ENCODE measurements at places on chromosomes 11 and 22.
A peak's percentile ranks its signal among the peaks of the same experiment; 100 is the strongest.

DNA sequence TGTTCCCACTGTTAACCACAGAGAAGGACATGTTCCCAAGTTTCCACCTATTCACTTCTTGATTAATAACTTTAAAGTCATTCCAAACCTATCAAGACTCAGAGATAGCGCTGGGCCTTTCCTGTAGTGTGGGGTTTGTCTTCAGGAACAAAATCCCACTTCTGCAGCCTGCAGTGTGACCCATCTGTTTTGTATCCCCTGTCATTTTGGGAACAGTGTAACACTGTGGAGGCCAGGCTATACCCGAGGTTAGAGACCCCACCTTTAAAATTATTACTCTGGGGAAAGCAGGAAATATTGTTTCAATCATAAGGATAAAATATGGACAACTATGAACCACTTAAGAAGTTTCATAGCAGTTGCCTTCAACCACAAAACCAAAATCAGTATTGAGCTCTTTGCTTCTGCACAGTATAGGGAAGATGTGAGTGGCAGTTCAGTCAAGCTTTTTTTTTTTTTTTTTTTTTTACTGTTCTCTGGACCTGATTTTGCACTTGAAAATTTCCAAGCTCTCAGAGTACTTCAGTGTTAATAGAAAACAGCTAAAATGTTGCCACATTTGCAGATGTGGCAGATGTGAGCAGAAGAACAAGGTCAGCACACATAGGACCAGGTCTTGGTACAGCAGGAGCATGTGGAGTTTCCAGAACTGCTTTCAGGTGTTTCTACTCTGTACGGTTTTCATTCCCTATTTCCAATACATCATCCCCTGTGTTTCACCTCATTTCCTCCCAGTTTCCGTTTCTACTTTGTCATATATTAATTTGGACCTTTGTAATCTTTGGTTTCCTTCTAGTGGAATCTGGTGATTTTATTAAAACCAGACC is 121.5 kb downstream of the MAML2 start:
- DNase-seq: no peak

- no peak for DNase-seq
These were observed 13.2 kb downstream of the CCND1 start for GRCh38 chr11:69654001-69654659.

- DNase-seq: no peak
These were observed 123.2 kb upstream of the SORL1-AS1 start for GRCh38 chr11:121575963-121576290.

DNA sequence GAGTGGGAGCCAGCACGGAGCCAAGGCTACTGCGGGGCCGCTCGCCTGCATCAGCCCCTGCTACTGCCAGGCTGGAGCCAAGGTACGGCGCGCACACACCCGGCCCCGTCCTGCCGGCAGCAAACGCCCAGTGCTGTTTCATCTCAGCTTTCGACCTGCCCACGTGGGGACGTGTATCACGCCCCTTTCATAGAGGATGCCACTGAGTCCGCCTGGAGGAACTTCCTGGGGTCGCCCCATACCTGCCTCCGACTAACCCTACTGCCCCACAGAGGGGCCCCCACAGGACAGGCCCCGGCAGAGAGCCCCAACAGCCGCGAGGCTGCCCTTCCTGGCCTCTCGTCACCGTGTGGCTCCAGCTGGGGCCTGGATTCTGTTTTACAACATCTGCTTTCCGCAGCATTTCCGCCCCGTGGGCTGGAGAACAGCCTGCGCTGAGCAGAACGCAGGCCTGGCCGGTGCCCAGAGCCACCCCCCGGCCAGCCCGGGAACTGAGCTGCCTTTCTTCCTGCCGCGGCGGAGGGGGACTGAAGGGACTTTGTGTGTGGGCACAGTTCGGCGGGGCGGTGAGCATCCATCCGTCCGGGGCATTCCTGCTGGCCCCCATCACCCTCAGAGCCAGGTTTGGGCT is 22.9 kb upstream of the ARHGAP8 start:
- DNase-seq: no peak

DNA sequence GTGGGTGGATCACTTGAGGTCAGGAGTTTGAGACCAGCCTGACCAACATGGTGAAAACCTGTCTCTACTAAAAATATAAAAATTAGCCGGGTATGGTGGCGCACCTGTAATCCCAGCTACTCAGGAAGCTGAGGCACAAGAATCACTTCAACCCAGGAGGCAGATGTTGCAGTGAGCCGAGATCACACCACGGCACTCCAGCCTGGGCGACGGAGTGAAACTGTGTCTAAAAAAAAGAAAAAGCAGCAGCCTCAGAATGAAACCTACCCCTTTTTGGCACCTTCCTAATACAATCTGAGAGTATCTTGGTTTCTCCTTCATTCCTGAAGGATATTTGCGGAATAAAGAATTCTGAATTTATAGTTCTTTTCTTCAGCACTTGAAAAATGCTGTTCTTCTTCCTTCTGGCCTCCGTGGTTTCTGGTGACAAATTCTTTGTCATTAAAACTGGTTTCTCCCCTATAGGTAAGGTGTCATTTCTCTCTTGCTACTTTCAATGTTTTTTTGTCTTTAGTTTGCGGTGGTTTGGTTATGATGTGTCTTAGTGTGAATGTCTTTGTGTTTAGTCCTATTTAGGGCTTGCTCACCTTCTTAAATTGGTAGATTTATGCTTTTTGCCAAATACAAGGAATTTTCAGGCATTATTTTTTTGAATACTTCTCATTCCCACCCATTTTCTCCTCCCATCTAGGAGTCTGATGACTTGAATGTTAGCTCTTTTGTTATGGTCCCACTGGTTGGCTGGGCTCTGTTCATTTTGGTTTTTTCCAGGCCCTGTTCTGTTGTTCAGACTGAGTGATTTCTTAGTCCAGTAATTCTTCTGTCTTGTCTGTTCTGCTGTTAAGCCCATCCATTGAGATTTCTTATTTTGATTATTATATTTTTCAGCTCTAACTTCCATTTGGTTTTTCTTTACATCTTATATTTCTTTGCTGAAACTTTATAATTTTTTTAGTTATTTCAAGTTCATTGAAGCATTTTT is 15.4 kb downstream of the ASRGL1 start:
- no peak for DNase-seq

GRCh38 chr22:47943729-47944700 is 1181.6 kb downstream of the TBC1D22A start:
- peak; percentile 68 for DNase-seq

DNA sequence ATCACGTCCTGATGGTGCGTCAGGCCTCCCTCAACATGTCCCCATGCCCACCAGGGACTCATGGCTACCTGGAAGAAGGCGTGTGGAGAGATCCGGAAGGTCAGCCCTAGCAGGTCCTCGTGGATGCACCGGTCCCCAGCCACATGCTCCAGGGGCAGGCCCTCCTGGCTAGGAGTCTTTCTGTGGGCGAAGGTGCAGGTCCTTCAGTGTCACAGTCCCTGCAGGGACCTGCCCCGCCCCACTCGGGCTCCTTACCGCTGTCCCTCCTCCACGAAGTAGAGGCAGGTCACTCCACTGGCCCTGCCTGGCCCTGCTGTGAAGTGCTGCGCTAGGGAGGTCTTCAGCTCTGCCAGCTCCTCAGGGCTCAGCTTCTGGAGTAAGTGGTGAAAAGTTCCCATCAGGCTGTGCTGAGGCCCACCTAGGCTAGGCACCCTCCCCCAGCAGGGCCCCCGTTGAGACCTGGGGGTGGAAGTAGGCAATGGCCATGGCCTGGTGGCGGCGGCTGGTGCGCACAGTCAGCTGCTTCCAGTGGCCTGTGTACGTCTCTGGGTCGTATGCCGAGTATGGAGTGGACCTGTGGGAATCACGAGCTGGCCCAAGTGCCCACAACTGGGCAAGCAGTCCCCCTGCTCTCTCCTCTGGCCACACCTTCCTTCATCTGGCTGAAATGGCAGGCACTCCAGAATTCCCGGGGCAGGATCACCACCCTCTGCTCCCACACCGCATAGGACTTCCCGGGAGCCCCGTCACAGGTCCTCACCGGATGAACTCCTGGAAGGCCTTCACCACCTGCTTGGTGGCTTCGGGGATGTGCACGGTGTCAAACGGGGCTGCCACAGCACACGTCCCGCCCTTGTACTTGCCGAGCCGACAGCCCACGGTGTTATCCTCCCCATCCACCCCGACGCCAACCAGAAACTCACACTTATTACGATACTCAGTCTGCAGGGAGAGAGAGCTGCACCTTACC is 1.1 kb upstream of the RANBP1 start:
- DNase-seq: no peak

DNA sequence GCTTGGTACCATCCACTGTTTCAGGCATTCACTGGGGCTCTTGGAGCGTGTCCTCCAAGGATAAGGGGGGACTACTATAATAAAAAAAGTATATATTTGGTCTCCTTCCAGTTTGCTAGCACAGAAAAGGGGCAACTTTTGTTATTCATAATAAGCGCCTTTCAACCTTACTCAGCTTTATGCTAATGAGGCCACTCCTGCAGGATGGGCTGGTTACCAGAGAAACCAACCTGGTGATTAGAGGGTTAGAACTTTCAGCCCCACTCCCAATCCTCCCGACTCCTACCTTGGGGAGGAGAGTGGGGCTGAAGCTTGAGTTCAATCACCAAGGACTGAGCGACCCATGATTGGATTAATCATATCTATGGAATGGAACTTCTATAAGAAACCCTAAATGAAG is 31.8 kb downstream of the PPFIBP2 start:
- DNase-seq: no peak

DNA sequence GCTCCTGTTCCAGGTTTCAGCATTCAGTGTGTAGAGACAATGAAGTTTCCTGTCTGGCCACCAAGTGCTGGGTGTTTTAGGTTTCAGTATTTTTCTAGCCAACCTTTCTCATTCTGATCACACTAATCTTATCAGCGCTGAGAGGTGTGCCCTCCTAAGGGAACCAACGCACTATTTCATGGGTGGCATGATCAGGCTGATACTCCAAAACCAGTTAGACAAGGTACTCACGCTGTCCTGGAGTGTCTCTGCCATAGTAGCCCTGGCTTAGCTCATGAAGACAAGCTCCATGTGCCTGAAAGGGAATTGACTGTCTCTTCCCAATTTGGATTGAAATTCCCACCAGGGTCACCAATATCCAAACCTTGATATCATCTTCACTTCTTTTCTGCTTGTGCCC is 8.0 kb upstream of the RAB38 start:
- DNase-seq: no peak

DNA sequence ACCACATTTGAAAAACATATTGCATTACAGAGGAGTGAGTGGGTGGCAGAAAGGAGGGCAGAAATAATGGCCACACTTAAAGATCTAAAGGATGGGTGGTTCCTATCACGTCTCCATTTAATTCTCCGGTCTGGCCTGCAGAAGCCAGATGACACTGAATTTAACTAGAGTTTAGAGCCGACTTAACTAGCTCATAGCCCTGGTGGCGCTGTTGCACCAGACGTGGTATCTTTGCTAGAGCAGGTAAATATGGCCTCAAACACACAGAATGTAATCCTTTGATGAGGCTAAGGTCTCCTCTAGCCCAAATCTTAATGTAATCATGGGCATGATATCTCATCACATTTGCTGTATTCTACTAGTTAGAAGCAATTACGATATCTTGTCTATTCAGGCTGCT is 51.5 kb upstream of the GAL start:
- peak; percentile 66 for DNase-seq

DNA sequence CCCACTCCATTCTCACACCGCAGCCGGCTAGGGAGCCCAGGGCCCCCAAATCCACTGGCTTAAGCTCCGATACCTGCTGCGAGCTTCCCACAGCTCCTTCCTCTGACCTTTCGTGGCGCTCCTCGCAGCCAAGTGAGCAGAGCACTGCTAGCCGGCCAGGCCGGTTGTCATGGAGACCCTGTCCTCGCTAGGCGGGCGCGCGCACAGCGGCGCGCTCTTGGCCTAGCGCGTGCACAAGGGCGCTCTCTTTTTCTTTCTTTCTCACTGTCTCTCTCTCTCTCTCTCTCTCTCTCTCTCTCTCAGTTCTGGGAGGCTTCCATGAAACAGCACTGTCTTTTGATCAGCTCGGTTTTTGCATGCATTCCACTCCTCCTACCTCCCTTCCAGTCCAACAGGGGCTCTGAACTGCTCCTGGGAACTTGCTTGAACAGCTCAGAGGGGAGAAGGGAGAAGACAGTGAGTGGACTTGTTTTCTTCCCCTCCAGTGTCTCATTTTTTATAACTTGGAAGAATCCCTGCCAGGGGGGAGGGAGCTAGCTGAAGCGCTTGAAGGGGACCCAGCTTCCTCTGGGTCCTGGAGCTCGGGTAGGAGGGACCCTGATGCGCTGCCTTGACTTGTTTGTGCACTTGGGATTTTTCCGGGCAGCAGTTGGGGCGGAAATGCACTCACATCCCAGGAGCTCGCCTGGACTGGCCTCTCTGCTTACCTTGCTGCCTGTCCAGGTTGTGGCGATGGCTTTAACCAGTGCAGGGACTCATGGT is 100.3 kb upstream of the AKIP1 start:
- DNase-seq: peak; percentile 36

DNA sequence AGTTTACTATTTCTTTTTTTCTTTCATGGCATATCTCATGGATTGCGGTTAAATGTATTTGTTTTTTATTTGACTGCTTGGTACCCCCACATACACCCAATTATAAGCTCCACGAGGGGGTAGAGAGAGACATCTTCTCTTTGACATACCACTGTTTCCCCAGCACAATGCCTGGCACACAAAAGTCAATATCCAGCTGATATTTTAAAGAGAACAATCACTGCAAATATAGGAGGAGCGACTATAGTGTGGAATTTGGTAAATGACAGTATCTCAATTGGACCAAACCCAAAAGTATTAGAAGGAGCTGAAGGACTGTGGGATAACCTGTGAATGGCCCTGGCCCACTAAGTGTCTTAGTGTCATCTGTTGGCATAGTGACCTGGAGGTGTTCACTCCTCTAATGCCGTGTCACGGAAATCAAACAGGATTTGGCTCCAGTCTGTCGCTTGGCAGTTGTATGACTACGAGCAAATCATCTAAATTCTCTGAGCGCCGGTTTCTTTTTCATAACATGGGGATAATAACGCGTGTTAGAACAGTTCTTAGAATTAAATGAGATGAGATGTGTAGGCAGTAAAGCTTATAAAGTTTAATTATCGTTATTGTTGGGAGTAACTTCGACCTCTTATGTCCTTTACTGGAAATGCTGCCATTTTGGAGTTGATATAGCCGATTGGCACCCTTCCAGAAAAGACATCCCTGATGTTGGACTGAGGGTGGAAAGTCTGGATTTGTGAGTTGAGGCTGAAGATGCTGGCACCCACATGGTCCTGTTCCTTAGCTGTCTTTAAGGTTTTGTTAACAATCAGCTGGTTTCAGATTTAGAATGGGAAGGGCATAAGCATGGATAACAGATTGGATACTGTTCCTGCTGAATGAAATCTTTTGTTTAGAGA is 144.5 kb downstream of the DBX1 start:
- peak; percentile 41 for DNase-seq

GRCh38 chr11:84398017-84398626 is 1112.0 kb upstream of the CCDC90B start:
- DNase-seq: no peak

GRCh38 chr11:92123540-92123939 is 101.1 kb upstream of the FAT3 start:
- DNase-seq: no peak

- no peak for DNase-seq
These were observed 516.9 kb upstream of the TENM4 start for GRCh38 chr11:79957702-79958101.

DNA sequence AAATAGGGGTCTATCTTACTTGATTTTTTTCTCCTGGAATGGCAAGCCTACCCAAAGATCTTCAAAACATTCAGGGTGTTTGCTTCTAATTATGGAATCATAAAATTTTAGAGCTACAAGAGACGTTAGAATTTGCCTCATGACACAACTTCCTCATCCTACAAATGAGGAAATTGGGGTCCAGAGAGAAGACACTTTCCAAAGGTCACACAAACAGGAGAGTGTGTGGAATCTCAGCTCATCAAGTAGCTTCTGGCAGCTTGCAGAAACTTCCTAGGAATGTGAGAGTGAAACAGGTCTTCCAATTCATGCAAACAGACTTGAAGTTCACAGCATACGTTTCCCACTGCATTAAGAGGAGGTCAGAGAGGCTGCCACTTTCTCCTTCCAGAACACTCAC is 976.0 kb downstream of the OPCML start:
- DNase-seq: no peak
